NCI-H510A treated with DMSO at 0.1 percent for 48 hours (cell line): ENCODE measurements at places on chromosomes 2 and 18.
A peak's percentile ranks its signal among the peaks of the same experiment; 100 is the strongest.

DNA sequence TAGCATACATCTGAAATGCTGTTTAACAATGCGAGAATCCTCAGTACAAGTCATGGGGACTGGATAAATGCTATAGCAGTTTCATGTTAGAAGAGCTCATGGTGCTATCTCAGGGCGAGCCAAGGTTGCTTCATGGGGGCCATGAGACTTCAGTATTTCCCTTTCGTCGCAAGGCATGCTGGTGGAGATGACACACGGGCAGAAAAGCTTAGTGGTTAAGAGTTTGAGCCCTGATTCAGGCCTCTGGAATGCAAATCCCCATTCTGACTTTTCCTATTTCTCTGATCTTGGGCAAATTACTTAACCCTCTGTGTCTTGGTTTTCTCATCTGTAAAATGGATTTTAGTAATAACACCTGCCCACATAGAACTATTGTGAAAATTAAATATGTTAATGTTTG, 57.4 kb upstream of the EPHA4 start:
- no peak for DNase-seq

GRCh38 chr18:74248595-74248994, 43.2 kb downstream of the CYB5A start:
- DNase-seq, result peak; percentile 45

- DNase-seq, result no peak
These were observed 363.6 kb downstream of the ZNF521 start for GRCh38 chr18:24988253-24988840.

- DNase-seq, result no peak
These were observed 21.9 kb downstream of the FAM124B start for GRCh38 chr2:224379986-224380385.

GRCh38 chr2:6865346-6866274, at the start of gene CMPK2:
CMPK2 (minus strand) TSS chr2:6865907; CDS start chr2:6865696, 211 bp downstream.
- DNase-seq, result peak; percentile 86

DNA sequence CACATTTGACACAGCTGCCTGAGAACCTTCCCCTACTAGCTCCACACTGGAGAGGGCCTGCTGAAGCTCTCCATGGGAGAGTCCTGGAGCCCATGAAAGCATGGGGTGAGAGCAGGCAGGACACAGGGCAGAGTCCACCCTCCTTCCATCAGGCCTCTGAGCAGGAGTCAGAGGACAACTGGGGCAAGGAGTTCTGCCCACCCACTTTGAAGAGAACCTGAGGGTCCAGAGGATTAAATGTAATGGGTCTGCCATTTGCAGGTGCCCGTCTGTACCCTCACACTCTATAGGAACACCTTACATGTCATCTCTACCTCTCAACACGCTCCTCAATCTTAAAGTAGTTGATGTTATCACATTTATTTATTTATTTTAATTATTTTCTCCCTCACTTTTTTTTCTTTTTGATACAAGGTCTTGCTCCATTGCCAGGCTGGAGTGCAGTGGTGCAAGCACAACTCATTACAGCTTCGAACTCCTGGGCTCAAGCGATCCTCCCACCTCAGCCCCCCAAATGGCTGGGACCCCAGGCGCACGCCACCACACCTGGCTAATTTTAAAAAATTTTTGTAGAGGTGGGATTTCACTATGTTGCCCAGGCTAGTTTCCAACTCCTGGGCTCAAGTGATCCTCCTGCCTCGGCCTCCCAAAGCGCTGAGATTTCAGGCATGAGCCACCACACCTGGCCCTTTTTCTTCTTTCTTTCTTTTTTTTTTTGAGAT, 10.2 kb downstream of the ADRA2B start:
- DNase-seq, result no peak

- DNase-seq, result no peak
These were observed 37.3 kb downstream of the GPD2 start for GRCh38 chr2:156473445-156473844.

DNA sequence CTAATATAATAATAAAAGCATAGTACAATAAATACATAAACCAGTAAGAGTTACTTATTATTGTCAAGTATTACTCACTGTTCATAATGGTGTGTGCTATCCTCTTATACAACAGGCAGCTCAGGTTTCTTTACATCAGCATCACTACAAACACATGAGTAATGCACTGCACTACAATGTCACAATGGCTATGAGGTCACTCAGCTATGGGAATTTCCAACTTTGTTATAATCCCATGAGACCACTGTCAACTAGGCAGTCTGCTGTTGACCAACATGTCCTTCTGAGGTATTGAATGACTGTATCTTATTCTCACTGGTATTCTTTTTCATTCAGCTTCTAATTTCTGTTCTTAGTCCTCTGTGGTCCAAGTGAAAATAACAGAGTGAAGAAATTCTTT, 250.4 kb upstream of the DSEL start:
- DNase-seq, result no peak

DNA sequence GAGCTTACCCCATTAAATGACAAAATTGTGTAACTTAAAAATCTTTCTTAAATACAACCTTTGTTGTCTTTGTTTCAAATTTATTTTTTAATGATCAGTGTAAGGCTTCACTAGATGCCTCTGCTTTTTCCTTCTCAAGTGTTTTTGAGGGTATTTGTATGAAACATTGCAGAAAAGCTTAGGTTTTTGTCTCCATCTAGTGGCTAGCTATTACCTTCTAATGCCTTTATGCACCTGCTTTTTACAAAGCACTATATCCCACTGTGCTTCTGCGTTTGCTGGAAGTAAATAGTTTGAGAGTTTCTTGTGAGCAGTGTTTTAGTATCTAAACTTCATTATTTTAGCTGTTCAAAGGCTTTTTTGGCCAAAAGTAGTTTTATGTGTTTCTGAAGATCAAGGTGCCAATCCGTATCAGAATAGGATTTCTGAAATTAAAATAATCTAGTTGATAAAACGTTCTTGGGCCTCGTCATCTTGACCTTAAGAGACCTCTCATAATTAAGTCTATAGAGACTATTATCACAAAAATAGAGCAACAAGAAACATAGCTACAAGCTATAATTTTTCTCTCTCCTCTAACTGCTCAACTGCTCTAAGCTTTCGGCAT, 47.0 kb downstream of the IWS1 start:
- DNase-seq, result peak; percentile 71

GRCh38 chr2:231737761-231738160, 29.4 kb downstream of the PTMA start:
- DNase-seq, result no peak

DNA sequence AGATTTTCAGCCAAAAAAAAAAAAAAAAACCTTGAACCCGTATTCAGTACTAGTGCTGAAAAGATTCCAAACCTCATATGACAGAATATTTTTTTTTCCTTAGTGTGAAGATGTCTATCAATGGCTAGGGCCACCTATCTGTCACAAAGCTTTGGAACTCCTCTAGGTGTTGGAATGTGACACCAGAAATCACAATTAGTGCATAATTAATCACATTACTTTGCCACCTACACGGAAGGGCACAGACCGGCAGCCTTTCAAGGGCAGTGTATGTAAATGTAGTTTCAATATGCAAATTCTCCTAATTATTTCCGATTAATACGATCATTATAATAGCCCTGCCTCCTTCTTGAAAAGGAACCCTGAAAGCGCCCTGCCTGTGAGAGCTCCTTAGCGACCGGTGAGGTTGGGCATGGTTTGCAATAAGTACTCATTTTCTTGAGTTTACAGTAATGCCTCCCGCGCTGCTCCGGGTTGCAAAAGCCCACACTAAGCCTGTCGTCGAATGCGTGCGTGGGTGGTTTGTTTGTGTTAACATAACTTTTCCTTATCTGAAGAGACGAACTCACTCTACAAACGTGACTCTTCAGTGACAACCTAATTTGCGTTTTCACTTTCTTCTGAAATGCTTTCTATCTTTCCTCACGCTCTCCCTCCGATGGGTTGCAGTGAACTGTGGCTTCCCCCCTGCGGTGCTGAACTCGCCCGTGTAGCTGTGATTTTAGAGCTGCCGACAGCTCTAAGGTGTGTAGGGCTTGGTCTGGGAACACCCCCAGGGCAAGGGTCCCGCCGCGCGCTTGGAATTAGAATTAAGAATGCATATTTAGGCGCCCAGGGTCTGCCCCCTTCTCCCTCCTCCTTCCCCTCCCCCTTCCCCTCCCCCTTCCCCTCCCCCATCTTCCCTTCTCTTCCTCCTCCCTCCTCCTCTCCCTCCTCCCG, 765 bp upstream of the ID2 start:
- DNase-seq, result peak; percentile 66

GRCh38 chr2:55856936-55857335, 66.6 kb downstream of the EFEMP1 start:
- DNase-seq, result no peak

DNA sequence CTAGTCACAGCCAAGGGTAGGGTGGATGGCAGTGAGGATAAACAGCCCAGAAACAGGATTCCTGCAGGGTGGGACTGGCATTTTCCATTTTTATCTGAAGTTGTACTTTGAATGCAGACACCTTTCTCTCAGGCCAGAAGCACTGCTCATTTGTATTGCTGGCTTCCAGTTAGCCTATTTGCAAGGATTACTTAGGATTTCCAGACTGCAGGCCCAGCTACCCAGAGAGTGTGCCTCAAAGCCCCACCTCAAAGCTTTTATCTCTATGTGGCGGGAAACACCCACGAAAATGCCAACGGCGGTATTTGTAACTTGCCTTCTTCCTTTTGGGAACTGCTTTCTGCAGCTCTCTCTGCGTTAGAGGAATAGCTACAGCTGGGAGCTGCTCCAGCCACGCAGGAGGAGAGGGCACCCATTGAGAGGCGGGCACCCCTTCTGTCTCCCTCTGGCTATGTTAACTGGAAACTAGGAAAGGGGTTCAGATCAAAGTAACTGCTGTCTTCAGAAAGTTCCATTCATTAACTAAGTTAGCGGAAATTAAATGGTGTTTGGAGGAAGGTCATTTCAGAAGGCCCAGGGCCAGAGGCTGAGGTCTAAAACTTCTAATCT, 144.9 kb downstream of the TGIF1 start:
- DNase-seq, result peak; percentile 60

GRCh38 chr2:38106405-38107094, 30.6 kb upstream of the CYP1B1 start:
- no peak for DNase-seq

DNA sequence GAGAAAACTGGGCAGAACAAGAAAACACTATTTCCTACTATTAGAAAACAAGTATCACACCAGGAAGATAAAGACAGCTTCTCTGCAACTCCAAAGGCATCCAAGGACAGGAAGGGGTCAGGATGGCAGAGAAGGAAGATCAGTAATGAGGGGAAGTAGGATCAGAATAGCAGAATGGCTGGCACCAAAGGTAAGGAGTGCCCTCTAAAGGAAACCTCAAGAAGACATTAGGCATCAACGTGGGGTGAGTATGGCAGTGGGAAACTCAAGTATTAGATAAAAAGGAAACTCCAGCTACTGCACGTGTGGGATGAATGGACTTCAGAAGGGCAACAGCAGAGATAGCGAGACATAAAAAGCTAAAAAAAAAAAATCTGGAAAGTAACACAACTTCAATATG, 25.9 kb downstream of the HDLBP start:
- DNase-seq, result no peak

DNA sequence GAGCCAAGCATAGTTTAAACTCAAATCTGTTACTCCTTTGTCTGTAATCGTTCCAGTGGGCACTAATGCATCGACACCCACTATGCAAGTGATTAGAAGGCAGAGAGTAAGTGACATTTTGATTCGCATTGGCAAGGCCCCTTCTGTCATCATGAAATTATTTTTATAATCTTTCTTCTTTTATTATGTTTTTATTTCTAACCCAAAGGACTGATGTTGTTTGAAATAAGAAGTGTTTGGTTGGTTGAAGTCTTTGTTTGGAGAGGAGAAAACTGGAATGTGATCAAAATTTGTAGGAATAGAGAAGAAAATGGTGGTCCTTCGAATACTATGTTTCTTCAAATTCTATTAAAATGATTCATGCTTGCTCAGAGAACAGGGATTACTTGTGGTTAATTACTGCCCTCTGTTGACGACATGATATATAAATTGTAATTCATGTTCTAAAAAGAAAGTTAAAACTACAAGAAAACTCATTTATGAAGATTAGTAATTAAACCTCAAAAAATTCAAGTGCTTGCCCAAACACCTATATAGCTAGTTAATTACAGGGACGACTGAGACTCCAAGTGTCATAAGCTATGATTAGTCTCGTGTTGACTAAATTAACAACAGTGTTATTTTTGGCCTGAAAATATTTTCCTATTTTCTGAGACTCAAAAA, 26.4 kb upstream of the TFPI start:
- DNase-seq, result peak; percentile 72

GRCh38 chr2:45382744-45383143, 228.3 kb downstream of the SRBD1 start:
- no peak for DNase-seq

DNA sequence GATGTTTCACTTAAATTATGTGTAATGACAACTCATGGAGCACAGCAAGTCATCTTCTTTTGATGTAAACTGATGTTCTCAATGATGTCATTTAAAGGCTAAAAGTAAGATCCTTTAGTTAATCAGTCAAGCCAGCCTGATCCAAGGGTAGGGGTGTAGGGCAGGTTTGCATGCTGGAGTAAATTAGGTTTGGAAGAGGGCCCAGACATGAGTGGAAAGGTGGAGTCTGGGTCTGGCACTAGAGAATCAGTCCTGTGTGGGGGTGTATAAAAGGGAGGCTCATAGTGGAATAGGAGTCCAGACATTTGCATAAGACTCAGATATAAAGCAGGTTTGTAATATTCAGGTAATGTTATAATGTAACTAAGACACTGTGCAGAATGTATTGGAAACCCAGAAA, 88.8 kb upstream of the NYAP2 start:
- no peak for DNase-seq

GRCh38 chr2:182182436-182182835, 196.8 kb downstream of the PPP1R1C start:
- no peak for DNase-seq

DNA sequence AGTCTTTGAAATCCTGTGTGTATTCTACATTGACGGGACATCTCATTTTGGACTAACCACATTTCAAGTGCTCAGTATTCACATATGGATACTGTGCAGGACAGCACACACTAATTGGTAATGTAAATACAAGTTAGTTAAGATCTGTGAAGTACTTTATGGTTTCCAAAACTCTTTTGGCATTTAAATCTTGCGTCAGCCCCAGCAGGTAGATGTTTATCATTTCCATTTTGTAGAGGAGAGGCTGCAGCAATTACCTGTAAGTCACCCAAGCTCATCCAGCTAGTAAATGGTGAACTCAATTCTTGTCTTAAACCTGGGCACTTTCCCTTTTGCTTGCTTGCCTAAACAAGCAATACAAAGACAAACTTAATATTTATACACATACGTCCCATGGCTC, 1.6 kb upstream of the NAGK start:
- no peak for DNase-seq

DNA sequence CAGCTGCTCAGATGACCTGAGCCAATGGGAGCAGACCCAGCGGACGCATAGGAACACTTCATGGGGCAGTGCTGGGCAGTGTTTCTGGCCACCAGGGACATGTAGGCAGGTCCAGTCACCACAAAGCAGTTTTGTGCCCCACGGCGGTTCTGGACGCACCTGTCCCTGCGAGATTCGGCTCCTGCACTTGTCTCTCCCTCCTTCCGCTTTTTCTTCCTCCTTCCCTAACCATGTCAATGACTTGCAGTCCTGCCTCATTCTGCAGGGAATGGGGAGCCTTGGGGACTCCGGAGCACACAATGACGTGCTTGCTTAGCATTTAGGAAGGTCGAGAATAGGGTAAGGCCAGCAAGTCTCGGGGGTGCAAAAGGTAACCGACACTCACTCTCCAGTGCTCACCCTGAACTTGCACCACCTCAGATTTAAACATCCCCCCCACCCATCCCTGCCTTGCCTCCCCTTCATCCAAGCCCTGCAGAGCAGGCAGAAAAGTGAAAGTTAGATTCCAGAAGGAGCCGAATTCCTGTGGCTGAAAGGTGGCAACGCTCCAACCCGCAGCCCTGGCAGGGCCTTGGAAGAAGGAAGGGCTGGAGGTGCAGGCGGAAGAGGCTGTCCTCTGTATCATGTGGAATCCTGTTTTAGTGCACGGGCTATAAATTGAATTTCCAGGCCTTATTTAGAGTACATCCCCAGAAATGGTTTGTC, 40.5 kb upstream of the ATG16L1 start:
- no peak for DNase-seq
